ENCODE measurements at places on chromosomes 2 and 18.
A peak's percentile ranks its signal among the peaks of the same experiment; 100 is the strongest.

DNA sequence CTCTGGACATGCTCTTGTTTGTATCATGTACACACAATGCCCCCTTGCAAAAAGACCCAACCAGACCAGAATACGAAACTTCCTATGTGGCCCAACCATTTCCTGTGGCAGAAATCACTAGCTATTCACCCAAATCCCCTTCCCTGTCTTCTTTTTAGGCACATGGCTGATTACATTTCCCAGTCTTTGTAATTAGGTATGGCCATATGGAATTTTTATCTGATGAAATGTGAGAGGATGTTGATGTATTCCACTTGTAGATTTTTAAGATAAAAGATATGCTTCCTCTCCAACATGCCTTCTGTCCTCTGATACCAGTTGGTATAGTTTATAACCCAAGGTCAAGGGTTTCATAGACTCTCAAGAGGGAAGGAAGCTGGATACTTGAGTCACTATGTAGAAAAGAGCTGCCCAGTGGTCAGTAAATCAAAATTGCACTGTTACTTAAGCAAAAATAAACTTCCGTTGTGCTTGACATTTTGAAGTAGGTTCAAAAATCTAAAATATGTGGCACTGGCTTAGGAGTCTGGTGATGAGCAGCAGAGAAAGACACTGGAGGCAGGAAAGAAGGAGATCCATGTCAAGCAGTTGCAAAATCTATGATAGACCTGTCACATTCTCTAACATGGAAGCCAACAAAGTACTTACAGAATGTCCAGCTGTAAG, 297.4 kb downstream of the SMAD2 start:
- no peak for DNase-seq

GRCh38 chr18:13915995-13916431, 677 bp upstream of the MC2R start:
- DNase-seq: no peak

GRCh38 chr2:226790011-226790410, 9.6 kb downstream of the IRS1 start:
- no peak for DNase-seq

- peak; percentile 28 for DNase-seq
These were observed 76.6 kb downstream of the COBLL1 start for GRCh38 chr2:164764996-164765395.

DNA sequence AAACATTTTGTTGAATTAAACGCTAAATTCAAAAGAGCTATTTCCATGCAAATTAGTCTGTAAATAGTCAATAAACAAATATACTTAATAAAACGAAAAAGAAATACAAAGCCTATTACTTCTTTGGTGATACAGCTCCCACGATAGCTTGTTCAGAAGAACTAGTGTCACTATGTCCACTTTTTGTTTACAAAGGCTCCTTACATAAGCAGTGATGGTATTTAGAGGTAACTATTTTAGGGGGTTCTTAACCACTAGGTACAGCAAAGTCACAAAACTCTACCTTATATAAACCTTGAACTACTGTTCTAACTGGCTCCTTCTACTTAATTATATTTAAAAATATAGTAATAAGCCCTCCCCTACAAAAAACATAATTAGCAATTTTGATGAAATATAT, 21.9 kb downstream of the ALS2 start:
- DNase-seq: no peak

DNA sequence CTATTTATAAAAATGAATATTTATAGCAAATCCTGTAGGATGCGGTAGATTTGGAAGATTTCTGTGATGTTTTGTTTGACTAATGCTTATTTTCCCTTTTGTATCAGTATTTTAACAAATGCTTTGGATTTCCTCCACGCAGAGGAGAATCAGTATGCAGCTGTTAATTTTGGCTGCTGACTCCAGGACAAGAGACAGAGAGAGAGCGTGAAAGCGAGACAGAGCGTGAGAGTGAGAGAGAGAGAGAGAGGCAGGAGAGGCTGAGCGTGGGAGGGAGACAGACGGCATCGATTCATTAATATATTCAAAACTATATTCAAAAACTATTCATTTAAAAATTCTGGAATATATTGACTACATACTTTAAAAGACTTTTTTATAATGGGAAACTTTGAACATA, 62.5 kb downstream of the RRM2 start:
- no peak for DNase-seq

- peak; percentile 47 for DNase-seq
These were observed 123.2 kb downstream of the THADA start for GRCh38 chr2:43472527-43473194.

DNA sequence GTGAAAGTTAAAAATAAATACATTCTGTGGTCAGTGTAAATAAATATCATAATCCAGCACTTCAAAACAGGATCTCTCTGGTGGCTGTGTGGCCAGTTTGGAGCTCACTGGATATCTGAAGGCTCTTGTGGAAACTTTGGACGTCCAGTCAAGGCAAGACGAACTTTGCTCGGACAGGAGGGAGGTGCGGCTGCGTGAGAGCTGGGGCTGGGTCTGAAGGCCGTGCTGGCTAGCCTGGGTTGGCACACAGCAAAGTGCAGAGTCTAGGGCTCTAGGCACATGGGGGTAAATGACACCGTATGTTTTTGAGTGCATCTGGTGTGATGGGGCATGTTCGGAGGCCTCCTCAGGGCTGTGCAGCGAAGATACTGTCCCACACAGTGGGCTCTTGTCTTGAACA, 78.9 kb upstream of the TXNDC2 start:
- no peak for DNase-seq

- DNase-seq: no peak
These were observed 807.9 kb downstream of the EPHA4 start for GRCh38 chr2:220764171-220764570.

GRCh38 chr18:9684881-9685614, 23.1 kb upstream of the RAB31 start:
- no peak for DNase-seq

GRCh38 chr2:236175548-236176150, 7.5 kb upstream of the GBX2 start:
- peak; percentile 47 for DNase-seq

DNA sequence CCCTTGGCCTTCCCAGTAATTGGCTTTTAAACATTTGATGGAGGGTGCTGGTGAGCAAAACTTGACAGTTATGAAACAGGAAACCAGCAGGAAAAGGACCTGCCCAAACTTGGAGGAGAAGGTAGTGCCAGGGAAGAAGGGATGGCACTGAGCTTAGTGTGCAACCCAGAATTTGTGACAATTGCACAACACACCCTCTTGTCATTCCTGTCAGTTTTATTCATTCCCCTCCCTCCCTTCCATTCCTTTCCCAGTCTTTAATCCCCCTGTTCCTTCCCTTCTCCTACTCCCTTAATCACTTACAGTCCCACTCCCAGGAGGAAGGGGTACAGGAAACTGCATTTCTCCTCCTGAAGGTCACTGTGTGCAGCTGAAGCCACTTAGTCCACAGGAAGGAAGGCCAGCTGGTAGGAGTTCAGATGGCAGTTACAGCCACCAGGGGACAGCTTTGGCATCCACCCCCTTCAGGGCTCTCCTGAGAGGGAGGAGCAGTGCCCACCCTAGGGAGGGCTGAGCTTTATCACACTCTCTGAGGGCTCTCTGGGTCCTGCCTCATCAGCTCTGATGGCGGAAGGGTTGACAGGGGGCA, 24.0 kb upstream of the SIGLEC15 start:
- DNase-seq: no peak

- DNase-seq: no peak
These were observed 19.8 kb downstream of the BIN1 start for GRCh38 chr2:127086990-127087790.

DNA sequence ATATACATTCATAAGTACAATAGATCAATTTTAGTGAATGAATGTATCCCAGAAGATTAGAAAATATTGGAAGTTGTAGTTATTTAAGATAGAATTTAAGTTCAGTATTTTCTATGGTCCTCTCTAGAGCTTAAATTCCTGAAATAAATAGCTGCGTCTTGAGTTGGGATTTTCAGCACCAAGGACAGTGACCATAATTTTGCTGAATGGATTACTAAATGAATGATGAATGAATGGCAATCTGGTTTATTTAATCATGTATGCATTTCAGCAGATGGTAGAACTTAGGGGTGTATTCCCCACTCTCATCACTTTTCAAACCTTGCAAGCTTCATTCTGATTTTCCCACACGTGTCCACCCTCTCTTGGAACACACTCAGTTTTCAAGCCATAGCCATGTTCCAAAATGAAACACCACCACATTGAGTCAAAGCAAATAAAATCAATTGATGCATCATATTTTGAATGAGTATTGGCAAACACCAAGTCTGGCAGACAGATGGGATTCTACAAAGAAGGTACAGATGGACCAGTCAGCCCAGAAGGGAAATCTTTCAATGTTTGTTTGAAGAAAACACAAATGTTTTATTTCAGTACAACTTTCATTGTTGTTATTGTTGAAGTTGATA, 362.2 kb upstream of the NXPH2 start:
- no peak for DNase-seq

DNA sequence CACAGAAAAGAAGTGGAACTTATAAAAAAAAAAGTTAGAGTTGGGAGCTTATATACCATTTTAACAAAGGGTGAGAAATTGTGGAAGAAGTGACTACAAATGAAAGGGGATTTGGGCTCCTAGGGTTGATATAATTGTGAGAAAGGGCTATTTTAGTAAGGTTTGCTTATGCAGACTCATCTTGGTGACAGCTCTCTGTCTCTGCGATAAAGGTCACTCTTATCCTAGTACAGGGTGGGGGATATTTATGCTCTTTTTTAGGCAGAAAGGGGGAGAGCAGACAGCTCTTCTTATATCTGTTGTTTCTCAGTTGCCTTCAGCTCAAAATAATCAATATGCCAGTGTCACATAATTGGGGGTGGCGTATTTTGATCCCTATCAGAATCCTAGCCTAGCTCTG, 31.3 kb upstream of the CHMP1B start:
- no peak for DNase-seq

- no peak for DNase-seq
These were observed 65.8 kb downstream of the ETAA1 start for GRCh38 chr2:67462738-67463496.

All from M059J (cell line).